ENCODE measurements at places on chromosomes 1 and 21.

- DNase-seq = no peak
Observed at GRCh38 chr1:70667494-70668170, 256.6 kb downstream of the CTH start.

GRCh38 chr21:45768740-45769048 is 125.2 kb downstream of the PCBP3 start:
- DNase-seq = no peak

- peak; percentile 8 for DNase-seq
Observed at GRCh38 chr1:183804916-183805841, at the start of gene RGL1. TSS of gene RGL1 (plus strand) at chr1:183805120. CDS start at chr1:183805298, 178 bp downstream.

DNA sequence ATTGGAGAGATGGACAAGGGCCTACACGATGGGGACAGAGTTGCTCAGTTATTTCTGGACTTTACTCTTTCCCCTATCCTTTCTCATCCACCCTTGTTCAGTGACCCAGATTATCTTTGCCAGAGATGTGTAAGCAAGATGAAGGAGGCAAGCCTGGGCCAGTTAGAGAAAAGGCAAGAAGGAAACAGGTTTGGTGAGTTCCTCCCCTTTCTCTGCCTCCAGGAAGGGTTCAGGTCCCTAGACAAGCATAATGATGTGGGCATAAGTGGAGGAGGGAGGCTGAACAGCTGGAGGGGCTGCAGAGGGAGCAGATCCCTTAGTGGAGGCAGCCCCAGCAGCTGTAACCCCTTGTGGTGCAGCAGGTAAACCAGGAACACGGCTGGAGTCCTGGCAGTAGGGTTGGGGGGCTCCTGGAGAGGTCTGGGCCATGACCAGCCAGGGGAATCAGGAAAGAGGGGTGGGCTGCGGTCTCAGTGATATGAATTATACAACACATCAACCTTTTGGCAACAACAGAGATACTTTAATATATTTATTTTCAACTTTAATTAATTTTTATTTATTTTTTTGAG is 9.2 kb upstream of the CDC42 start:
- no peak for DNase-seq

- DNase-seq = no peak
Observed at GRCh38 chr1:162040657-162041056, 17.0 kb upstream of the OLFML2B start.

GRCh38 chr1:39277879-39278278 is 73.4 kb downstream of the MACF1 start:
- no peak for DNase-seq

- no peak for DNase-seq
Observed at GRCh38 chr1:102420034-102420433, 423.3 kb upstream of the OLFM3 start.

- no peak for DNase-seq
Observed at GRCh38 chr1:241063276-241063675, 293.7 kb downstream of the RGS7 start.

DNA sequence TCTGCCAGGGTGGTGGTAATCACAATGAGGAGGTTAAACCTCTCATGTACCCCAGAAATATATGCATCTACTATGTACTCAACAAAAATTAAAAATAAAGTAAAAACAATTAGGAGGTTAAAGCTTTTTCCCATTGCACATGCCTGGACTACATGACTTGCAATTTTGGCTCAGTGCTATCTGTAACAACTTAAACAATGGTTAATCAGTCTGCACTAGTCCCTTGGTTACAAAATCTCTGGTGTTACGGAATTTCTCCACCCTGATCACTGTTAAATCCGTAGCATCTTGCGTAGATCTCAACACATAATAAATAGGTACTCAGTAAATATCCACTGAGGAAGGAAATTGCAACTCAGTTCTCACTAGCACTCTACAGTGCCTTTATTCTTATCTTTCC is 66.5 kb downstream of the SDCCAG8 start:
- no peak for DNase-seq

DNA sequence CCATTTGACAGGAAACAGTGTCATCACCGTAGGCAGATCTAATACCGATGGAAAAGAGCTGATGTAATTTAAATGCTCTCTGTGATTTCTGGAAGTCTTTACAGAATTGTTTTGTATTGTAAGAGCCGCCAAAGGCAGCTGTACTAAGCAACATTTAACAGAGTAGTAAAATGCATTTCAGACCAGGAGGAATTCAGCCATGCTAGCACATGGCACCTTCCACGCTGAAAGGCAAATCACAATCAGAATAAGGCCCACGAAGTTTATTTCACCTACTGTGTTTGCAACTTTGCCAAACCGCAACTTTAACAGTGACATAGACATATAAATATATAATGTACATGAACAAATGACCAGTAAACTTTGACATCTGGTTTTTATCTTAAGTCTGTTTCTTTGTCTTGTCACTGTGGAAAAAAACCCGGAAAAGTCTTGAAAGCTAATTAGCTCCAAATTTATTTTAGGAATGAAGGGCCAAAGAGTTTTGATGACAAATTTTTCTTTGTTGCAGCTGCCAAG is 26.1 kb upstream of the DISC1 start:
- DNase-seq = no peak

All from stimulated activated CD4-positive, alpha-beta T cell treated with anti-CD3 and anti-CD28 coated beads, Interleukin-4, amount 100 ng/mL, for 48 hours (primary cell).